ENCODE measurements at places on chromosomes 16 and 17.

DNA sequence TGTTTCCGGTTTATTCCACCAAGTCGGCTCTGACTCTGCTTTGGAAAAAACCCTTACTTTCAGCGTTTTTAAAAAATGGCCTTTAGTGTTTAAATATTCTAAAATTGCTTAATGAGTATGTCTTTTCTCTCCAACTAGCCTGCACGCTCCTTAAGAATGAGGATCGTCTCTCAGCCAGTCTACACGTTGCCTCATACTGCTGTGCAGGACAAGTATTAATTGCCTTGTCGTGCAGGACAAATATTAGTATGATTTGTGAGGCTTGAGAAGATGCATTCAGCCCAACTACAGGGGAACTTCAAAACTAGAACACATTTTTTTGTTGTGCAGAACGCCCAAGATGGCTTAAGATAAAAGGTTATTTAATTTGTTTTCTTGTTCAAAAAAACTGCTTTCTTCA is 61.2 kb downstream of the MARCHF10 start:
- no peak for DNase-seq
- no peaks in the 10 kb centered on the region for H3K4me1 ChIP-seq
- peaks cover 2% of the 10 kb centered on the region for H3K27me3 ChIP-seq
- no peak overlapping the region for H3K27ac ChIP-seq

DNA sequence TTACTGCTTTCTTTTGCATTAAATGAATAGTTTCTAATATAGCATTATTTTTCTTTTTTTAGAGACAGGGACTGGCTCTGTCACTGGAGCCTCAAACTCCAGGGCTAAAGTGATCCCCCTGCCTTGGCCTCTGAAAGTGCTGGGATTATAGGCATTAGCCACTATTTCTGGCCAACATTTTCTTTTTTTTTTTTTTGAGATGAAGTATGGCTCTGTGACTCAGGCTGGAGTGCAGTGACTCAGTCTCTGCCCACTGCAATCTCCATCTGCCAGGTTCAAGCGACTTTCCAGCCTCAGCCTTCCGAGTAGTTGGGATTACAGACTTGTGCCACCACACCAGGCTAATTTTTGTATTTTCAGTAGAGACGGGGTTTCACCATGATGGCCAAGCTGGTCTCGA is 2.0 kb upstream of the DUXB start:
- no peak overlapping the region for H3K27ac ChIP-seq
- no peaks in the 10 kb centered on the region for H3K36me3 ChIP-seq
- no peaks in the 10 kb centered on the region for H3K27me3 ChIP-seq
- H3K4me1 ChIP-seq, result no peaks in the 10 kb centered on the region
- no peak overlapping the region for H3K4me3 ChIP-seq

DNA sequence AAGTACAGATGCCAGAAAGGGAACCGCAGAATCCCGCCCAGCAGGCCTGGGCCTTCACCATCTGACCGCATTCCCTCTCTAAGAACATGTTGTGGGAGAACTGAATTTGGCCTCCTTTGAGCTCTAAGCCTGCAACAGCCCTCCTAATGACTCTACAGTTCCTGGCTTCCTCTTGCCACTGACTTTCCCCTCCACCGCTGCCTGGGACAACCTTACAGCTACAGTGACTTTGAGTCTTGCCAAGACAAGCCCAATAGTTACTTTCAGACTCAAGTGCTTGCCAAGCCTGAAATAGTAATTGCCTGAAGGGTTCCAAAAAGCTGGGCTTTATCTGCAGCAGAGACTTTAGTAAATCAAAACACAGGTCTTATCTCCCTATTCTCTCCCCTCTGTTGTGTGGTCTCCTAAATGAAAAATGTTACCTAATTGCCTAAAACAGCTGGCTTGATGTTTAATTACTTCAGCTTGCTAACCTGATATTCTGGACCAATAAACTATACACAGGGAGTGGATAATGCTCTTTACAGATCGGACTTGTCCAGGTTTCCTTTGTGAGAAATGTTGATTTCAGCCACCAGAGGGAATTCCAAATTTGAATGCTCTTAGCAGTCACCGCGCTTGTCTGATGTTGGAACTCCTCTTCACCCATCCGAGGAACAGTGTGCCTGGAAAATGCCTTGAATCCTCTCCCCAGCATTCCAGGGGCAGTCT is 85.1 kb upstream of the TBX2 start:
- H3K4me1 ChIP-seq, result peaks cover 23% of the 10 kb centered on the region
- no peaks in the 10 kb centered on the region for H3K36me3 ChIP-seq
- H3K27ac ChIP-seq, result peak overlapping the region; percentile 77
- H3K27me3 ChIP-seq, result no peaks in the 10 kb centered on the region
- no peak overlapping the region for H3K4me3 ChIP-seq

DNA sequence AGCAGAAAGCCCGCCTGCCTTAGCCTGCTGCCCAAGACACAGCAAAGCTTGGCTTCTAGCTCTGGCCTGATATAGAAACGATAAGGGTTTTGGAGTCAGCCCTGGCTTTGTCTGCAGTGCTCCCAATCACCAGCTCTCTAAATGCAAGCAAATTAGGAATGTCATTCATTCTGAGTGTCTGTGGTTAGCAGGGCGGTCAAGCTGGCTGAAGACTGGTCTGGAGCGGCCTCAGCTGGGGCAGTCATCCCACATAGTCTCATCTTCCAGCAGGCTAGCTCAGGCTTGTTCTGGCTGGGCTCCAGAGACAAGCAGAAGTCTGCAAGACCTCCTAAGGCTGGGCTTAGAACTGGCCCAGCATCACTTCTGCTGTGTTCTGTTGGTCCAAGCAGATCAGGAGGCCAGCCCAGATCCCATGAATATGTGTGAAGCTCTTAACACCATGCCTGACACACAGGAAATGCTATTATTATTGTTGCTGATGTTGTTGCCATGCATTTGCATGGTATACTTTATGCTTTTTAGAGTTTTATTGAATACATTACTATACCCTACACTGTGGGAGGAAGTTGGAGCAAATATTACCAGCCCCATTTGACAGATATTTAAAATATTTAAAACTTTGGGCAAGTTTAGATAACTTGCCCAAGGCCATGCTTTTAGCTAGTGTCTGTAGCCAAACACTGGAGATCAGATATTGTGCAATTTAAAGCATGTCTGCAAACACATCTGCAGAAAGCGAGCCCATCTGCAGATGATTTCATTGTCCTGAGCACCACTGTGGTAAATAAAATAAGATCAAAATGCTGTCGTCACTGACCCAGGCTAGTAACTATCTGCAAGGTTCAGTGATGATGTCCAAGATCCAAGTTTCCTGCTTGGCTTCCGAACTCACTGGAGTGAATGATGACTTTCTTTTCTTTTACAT is 24.8 kb downstream of the TMC7 start:
- H3K27me3 ChIP-seq, result no peaks in the 10 kb centered on the region
- peaks cover 4% of the 10 kb centered on the region for H3K4me1 ChIP-seq

DNA sequence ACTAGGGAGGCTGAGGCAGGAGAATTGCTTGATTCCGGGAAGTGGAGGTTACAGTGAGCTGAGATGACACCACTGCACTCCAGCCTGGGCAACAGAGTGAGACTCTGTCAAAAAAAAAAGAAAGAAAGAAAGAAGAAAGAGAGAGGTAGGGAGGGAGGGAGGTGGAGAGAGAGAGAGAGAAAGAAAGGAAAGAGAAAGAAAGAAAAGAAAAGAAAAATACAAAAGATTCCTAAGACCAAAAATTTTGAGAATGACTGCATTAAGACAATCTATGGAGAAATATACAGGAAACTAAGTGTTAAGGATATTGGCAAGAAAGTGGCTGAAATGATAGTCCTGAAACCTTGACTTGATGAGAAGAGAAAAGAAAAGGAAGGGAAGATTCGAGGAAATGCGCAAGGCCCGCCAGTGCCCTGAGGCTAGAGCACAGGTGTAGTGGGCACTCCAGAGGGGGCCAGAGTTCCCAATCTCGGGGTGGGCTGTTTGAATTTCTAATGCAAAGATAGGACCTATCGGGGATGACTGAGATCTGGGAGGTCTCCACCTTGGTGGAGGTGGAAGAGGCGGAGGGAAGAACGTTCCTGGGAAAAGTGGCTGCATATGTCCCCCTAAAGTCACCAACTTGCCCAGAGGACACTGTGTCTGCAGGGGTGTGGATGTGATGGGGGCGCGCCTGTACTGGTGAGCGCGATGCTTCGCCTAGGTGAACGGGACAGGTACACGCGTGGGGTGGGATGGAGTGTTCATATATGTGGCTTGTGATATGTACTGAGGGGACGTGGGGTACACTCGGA is 654 bp upstream of the SCNN1B start:
- H3K27me3 ChIP-seq, result peaks cover 10% of the 10 kb centered on the region
- no peak for DNase-seq
- H3K27ac ChIP-seq, result no peak overlapping the region
- H3K4me3 ChIP-seq, result no peak overlapping the region
- H3K36me3 ChIP-seq, result no peaks in the 10 kb centered on the region

DNA sequence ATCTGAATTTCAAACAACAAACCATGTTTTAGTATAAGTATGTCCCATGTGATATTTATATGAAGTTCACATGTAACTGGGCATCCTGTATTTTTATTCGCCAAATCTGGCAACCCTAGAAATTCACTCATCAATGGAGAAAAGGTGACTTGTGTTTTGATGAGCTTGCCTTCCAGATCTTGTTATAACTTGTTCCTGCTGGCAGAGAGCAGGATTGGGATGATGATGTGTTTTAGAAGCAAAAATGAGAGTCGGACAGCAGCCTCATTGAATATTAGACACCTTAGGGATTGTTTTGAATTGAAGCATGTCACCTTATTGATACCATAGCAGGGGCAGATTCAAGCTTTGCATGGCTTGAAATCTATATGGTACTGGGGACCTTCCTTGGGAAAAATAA is 85.4 kb upstream of the MED13 start:
- no peak overlapping the region for H3K4me3 ChIP-seq
- H3K36me3 ChIP-seq, result no peaks in the 10 kb centered on the region
- no peak overlapping the region for H3K27ac ChIP-seq
- no peaks in the 10 kb centered on the region for H3K4me1 ChIP-seq

DNA sequence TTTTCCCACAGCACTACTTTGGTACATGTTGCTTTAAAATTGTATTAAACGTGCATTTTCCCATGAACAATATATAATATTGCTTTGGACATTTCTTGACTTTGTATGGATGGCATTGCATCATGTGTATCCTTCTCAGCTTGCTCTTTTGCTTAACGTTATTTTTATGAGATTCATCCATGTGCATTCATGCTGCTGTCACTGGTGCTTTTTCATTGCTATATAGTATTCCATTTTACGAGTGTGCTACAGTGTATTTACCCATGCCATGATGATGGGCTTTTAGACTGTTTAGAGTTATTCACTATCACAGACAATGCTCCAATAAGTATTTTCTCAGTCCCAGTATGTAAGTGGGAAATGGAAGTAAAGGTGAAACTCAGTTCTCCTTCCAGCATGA is 195.2 kb upstream of the COX10 start:
- H3K36me3 ChIP-seq, result no peaks in the 10 kb centered on the region
- H3K27ac ChIP-seq, result no peak overlapping the region
- no peak overlapping the region for H3K4me3 ChIP-seq
- H3K27me3 ChIP-seq, result no peaks in the 10 kb centered on the region
- H3K4me1 ChIP-seq, result no peaks in the 10 kb centered on the region
- DNase-seq, result no peak

GRCh38 chr17:61789872-61790271 is 73.5 kb downstream of the BRIP1 start:
- H3K36me3 ChIP-seq, result no peaks in the 10 kb centered on the region
- no peak overlapping the region for H3K4me3 ChIP-seq
- H3K27me3 ChIP-seq, result no peaks in the 10 kb centered on the region
